Activated CD4-positive, alpha-beta T cell treated with anti-CD3 and anti-CD28 coated beads for 1 hour (primary cell): ENCODE measurements at places on chromosomes 3 and 15.

GRCh38 chr3:13608969-13609725, 60.2 kb downstream of the FBLN2 start:
- no peak for DNase-seq

- no peak for DNase-seq
Measured at GRCh38 chr15:69668963-69669362, 216.3 kb downstream of the RPLP1 start.

- no peak for DNase-seq
Measured at GRCh38 chr15:43132830-43133429, 456 bp upstream of the TMEM62 start.

DNA sequence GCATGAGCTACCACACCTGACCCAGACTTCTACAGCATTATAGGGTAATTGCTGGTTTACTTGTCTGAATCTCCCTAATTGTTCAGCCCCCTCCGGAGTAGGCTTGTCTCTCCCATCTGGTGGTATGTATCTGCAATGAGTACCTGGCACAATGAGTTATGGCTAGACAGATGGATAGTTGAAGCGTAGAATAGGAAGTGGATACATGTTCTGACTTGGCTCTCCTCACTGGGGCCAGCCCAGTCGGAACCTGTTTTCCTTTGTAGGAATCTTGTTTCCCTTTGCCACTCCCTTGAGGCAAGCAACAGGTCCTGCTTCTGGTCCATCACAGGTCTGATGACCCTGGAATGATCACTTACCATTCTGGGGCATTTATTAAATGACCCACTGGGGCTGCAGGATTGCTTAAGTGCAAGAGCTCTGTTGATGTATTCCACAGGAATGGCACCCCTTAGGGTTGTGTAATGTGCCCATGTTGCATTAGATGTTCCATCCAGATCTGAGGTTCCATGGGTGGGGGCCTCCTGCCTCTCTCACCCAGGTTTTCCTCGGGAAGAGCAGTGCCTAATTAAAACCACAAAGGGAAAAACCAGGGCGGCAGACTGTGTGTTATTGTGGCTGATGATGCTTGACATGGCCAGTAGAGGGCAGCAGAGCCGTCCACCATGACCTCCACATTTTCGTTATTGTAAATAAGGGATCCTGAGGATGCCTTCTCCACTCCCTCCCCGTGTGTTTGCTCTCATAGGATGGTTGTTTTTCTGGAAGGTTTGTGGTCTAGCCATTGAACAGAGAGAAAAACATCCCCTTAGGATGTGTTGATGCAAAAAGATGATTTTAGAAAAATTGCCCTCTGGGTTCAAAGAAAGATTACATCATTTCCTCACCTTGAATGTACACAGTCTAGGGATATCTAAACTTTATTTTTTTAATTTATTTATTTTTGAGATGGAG, 58.0 kb downstream of the CMTM8 start:
- DNase-seq = peak; percentile 42

DNA sequence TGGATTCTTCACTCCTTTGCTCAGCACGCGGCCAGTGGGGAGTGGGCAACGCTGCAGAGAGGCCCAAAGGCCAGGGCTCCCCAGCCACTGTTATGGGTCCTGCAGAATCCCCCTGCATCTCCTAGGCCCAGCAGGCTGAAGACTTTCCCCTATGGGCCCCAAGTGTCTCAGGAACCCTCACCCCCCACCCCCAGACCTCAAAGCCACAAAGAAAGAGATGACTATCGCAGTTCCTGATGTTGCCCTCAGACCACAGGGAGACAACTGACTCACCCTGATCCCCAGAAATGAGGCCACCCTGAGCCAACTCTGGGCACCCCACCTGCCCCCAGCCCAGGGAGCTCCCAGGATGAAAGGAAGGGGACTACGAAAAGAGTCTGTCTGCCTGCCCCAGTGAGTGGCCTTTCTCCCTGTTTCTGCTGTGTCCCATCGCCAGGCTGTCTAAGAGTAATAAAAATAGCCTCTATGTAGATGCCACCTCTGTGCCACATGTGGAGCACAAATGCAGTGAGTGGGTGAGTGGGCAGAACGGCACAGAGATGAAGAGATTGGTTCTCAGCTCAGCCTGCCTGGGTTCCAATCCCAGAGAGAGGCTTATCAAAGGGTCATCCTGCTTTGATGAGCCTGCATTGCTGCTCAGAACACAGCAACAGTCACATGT, 283.0 kb downstream of the UACA start:
- peak; percentile 26 for DNase-seq

- no peak for DNase-seq
Measured at GRCh38 chr3:37145611-37146010, 28.8 kb downstream of the LRRFIP2 start.

GRCh38 chr3:30776186-30776815, 118.2 kb downstream of the GADL1 start:
- no peak for DNase-seq

GRCh38 chr3:39096775-39097174, 10.7 kb downstream of the GORASP1 start:
- no peak for DNase-seq

DNA sequence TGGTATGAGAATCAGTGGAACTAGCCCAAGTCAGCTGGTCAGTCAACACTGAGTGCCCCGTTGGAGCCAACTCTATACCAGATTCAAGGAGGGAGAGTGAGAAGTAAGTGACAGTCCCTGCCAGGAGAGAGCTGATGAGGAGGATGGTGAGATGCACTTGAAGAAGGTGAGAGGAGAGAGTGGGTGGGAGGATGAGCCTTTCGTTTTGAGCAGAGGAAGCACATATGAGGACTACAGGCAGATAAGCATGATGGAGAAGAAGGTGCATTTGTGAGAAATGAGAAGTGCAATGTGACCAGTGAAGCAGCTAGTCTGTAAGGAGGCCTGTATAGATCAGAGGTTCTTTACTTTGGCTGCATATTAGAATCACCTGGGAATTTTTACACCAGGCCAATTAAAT, 40.4 kb downstream of the NME9 start:
- DNase-seq = no peak

DNA sequence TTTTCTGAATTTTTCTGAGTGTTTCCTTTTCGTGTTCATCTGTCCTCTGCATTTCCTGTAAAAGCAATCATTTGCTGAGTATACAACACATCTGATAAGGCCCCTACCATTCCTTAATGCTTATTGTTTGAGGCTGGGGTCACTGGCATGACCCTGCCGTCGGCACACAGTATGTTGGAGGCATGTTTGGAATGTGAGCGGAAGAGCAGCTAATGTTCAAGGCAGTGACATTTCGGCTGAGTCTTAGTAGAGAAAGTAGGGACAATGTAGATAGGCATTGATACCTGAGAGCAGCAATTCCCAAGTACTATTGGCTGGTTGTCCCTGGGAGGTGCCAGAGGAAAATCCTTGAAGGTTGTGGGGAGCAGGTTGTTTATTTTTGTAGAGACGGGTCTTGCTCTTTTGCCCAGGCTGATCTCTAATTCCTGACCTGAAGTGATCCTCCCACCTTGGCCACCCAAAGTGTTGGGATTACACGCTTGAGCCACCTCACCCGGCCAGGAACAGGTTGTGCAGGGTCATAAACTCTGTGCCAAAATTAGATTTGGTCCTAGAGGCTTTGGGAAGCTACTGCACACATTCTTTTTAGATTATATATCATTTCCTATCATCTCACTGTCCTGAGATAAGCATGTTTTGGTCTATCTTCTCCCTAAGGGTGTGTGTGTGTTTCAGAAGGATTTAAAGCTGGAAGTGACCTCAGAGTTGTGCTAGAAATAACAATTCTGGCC, 13.5 kb downstream of the PTPN23 start:
- no peak for DNase-seq

DNA sequence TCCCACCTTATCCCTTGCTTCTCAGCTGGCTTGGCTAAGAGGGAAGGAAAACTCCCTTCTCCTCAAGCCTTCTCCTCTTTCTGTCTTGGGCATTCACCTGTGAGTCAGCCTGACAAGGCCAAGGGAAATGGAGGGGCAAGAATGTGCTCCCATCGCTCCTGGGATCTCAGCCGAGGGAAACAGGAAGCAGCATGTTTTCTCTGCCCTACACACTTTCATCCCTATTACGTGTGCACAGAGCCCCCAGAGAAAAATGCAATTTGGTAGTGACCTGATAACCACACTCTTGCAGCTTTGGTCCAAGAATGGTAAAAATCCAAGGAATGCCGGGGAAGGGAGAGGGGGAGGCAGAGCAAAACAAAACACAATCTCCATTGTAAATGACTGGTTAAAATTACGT, 32.9 kb upstream of the MTMR10 start:
- DNase-seq = no peak

GRCh38 chr15:59691194-59691805, 2.2 kb upstream of the BNIP2 start:
- no peak for DNase-seq

GRCh38 chr3:38257583-38257982, 8.0 kb upstream of the SLC22A13 start:
- no peak for DNase-seq

DNA sequence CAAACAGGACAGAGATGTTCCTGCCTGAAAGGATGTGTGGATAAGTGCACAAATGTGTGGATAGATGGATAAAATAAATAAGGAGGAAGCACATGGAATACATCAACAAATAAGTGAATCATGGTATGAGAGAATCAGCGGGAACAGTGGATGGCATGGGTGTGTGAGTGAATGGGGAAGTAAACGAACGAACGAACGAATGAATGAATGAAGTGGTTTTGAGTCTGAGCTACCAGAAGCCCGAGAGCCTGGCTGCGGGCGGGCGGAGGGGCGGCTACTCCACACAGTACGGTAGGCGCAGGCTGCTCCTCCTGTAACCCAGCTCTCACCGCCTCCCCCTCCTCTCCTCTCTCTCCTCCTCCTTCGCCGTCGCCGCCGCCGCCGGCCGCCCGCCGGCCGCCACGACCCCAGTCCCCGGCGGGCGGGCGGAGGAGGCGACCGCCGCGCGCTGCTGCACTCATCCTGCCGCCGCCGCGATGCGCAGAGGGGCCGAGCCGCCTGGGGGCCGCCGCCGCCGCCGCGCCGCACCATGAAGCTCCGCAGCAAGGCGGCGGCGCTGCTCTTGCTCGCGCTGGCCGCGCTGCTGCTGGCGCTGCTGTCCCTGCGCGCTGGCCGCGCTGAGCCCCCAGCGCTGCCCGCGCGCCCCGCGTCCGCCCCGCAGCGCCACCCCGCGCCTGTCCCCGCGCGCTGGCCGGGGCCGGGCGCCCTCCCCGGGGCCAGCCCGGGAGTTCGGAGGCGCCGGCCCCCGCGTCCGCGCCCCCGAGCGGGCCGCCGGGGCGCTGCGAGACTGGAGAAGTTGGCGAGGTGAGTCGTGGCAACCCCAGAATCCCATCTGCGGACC, at the start of gene GXYLT2:
Gene GXYLT2, plus strand, starts transcription at position 342 of the 841 bp plus-strand sequence. Its CDS starts 188 bp downstream, at position 530.
- DNase-seq = no peak

- no peak for DNase-seq
Measured at GRCh38 chr3:20008646-20009045, 3.4 kb downstream of the PP2D1 start.

GRCh38 chr15:64092864-64093626, 593 bp downstream of the CIAO2A start:
- no peak for DNase-seq

DNA sequence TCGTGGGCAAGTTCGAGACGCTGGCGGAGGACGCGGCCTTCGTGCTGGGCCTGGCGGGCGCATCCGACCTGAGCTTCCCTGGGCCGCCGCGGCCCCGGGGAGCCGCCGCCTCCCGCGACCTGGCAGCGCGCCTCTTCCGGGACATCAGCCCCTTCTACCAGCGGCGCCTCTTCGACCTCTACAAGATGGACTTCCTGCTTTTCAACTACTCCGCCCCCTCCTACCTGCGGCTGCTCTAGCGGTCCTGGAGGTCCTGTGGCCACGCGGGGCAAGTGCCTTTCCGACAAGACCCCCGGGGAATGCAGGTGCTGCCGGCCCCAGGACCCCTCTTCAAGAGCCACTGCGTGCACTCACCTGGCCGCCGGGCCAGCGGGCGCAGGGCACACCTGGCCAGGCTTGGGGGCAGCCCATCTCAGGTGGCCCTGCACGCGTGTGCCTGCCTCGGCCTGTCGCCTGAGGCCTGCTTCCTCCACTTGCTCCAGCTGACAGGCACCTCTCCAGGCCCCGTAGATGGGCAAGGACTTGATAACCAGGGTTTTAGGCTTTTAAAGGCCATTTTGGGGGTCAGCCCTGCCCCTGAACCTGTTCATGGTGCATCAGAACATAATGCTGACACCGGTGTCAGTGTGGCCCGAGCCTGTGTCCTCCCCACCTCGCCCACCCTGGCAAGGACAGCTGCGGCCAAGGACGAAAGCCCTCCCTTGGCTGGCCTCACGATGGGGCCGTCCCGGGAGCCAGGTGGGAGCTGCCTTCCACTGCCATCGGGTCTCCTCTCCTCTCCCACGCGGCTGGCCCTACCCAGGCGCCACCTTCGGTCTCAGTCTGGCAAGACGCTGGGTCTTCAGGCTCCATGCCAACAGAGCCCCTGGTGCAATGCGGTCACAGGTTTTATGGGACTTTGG, 16.1 kb downstream of the C3orf22 start:
- DNase-seq = peak; percentile 6

DNA sequence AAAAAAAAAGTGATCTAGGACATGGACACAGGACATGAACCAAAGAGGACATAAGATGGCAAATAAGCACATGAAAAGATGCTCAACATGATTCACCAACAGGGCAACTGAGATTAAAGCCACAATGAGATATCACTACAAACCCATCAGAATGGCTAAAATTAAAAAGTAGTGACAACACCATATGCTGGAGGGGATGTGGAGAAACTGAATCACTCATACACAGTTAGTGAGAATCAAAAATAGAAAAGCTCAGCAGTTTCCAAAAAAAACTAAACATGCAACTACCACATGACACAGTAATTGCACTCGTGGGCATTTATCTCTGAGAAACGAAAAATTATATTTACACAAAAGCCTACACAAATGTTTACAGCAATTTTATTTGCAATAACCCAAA, 27.9 kb upstream of the ACKR4 start:
- DNase-seq = no peak

- no peak for DNase-seq
Measured at GRCh38 chr3:52431459-52432223, 13.3 kb downstream of the SEMA3G start.

DNA sequence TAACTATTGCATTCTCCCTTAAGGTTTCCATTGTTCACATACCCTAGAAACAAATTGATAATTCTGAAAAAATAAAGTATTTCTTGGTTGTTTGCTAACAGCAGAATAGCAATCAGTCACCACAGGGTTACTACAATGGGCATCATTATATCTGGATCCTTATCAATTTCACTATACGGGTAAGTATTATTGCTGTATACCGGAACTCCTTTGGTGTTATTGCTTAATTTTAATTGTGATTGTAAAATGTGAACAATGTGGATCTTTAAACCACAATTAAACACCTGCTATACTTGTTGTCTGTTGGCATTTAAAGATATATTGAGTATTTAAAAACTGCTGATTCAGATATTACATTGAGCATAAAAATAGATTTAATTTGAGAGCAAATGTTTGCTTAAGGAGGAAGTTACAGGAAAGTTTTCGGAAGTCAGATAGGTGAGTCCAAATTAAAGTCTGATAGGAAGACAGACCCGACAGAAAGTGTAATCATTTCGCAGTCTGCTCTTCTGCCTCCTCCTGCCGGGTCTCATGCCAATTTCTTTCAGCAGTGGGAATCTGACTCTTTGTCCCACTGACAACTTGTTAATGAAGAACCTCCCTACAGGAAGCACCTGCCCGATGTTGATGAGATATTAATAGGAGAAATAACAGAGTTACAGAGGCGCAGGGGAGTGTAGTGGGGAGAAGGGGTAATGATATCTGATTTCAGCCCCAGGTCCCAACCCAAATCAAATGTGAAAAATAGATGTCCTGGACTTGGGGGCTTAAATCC, 169.7 kb upstream of the TBC1D5 start:
- DNase-seq = no peak

GRCh38 chr3:192514754-192515663, 212.3 kb downstream of the FGF12 start:
- no peak for DNase-seq
